EL (cell line): ENCODE measurements at places on chromosomes 6 and 20.

- peak; percentile 87 for DNase-seq
Measured at GRCh38 chr20:56628873-56629463, at the start of gene TFAP2C. Gene TFAP2C (plus strand): TSS chr20:56629306. CDS start chr20:56629545, 239 bp downstream.

DNA sequence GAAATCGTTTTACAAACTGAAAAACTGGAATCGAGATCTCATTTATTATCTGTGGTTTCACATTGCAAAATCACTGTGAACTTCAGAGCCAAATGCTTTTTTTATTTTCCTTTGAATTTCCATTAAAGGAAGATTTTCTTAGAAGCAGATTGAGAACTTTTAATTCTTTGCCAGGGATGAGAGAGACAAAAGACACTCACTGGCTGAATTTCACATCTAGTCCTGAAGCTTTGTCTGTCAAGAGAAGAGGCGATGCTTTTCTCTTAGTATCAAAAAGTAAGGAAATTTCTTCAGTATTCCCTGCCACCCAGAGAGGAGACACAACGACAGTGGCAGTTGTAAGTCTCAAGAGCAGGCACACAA is 141.8 kb downstream of the TMEM200A start:
- no peak for DNase-seq

GRCh38 chr20:13302647-13303450 is 81.8 kb downstream of the ISM1 start:
- peak; percentile 35 for DNase-seq

DNA sequence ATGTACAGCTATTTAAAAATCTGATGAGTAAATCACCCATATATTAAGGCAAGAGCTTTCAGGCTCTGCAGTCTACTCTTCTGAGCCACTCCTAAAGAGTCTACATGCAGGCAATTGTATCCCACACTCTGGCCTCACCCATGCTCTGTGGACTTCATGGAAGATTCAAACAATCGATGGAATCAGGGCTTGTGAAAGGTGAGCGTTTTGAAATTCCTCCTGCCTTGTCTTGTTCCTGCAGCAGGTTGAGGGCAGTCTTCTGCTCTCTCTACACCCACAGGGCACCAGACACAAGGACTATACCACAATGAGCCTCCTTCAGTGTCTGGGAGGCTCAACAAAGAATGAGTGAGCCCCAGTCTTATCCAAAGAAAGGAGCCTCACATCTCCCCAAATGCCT is 51.1 kb downstream of the TBC1D7 start:
- DNase-seq, result no peak

- no peak for DNase-seq
Measured at GRCh38 chr20:34037767-34038166, 44.1 kb downstream of the RALY start.

DNA sequence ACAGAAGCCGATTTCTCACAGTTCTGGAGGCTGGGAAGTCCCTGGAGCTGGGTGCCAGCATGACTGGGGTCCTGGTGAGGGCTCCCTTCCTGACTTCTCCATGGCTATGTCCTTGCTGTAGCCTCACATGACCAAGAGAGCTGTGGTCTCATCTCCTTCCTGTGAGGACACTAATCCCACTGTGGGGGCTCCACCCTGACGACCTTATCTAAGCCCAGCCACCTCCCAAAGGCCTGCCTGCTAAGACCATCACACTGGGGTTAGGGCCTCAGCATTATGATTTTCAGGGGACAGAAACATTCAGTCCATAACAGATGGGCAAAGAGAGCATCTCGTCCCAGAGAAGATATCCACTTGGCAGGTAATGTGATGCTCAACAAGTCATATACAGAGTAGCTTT is 16.8 kb downstream of the RPP40 start:
- no peak for DNase-seq

DNA sequence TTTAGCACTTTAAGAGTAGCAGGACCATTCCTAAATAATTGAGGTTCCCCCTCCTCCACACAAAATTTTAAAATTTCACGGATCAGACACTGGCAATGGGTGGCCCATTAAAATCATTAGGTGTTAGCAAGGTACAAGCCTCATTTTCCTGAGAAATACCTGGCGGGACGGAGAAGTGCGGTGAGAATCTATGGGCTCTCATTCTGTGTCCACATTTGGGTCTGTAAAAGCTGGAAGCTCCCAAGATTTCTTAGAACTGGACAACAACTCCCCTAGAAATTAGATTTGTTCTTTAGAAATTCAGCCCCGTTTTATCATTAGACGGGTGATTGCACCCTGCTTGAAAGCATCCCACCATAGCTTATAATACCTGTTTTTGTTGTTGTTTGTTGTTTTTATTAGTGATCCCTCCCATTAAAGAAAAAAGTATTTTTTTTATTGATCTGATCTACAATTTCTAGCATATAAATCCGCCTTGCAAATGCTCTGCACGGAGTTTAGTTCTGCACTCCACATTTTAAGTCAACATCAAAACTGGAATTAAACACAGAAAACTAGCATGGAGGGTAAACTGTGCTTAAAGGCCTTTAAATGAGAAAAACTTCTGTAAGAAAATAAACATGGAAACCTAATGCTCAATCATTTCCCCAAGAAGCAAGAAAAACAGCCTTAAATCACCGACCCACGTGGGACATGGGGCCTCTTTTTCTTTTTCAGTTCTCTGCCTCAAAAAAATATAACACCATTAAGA is 5.7 kb downstream of the SIM1 start:
- DNase-seq, result peak; percentile 49
